ENCODE measurements at places on chromosomes 4 and X.

DNA sequence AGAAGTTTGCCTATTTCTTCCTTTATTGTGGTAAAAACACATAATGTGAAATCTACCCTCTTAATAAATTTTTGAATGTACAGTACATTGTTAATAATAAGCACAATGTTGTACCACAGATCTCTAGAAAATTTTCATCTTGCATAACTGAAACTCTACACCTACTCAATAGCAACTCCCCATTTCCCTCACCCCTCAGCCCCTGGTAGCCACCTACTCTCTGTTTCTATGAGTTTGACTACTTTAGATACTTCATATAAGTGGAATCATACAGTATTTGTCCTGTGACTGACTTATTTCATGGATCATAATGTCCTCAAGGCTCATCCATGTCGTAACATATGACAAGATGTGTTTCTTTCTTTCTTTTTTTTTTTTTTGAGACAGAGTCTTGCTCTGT lies 446.4 kb downstream of the RPA4 start:
- DNase-seq, result no peak

GRCh38 chrX:131677655-131678628 lies 134.1 kb downstream of the OR13H1 start:
- peak; percentile 13 for DNase-seq

GRCh38 chr4:128844931-128845330 lies 35.4 kb downstream of the JADE1 start:
- no peak for DNase-seq

GRCh38 chr4:112908511-112908910 lies 140.9 kb upstream of the ANK2 start:
- DNase-seq, result no peak

Measured in activated CD4-positive, alpha-beta T cell treated with anti-CD3 and anti-CD28 coated beads, Interleukin-2, amount 50 U/mL, for 4 hours (primary cell).